Stomach (tissue), 19 donors: ENCODE measurements at places on chromosomes 3 and 15.

GRCh38 chr15:51289290-51289689 is 49.1 kb downstream of the CYP19A1 start:
- DNase-seq, result no peak

DNA sequence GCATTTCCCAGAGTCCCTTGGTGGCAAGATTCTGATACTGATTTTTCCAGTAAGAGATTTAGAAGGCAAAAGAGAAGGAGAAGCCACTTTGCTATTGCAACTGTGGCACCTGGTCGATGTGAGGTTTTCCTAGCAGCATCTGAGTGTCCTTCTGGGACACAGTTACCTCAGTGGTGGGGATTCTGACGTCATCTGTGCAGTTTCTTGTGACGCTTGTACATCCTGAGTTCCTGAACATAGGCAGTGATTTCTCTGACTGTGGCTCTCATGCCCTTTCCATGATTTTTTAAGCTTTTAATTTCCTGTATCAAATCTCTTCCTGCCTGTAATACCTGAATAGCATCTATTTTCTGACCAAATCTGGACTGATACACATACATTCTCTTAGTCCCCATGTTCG is 8.9 kb downstream of the USP13 start:
- no peak for DNase-seq

- DNase-seq, result no peak
These were observed 29.5 kb downstream of the WNT7A start for GRCh38 chr3:13850161-13850945.

DNA sequence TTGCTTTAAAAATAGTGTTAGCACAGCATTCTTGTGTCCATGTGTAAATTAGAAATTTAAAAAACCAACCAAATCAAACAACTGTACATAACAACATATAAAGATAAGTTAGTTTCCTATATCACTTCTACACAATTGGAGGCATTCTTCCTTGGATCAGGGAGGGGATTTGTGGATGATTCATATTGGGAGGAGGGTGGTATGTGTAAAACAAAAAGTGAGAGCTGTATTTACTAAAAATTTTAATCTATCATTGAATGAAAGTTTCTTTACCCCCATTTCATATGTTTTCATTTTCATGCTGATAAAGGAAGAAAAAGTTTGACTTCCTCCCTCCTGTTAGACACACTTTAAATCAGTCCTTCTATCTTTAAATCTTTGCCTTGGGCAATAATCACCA is 325.0 kb downstream of the SATB1 start:
- DNase-seq, result no peak

DNA sequence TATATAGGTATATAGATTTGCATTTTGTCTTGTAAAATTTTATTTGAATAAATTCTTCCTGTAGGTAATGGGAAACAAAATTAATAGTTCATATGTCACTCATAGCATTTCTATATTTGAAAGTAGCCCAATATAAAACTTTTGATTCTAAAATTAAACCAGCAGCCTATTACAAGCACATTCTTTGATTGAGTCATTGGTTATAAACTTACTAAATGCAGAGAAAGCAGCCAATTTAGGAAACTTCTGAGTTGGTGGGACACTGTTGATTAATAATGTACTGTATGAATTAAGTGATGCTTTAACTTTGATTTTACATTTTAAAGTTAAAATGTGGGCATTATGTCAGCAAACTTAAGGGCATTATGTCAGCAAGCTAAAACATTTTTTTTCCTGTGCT is 34.5 kb downstream of the NR1D2 start:
- DNase-seq, result no peak

DNA sequence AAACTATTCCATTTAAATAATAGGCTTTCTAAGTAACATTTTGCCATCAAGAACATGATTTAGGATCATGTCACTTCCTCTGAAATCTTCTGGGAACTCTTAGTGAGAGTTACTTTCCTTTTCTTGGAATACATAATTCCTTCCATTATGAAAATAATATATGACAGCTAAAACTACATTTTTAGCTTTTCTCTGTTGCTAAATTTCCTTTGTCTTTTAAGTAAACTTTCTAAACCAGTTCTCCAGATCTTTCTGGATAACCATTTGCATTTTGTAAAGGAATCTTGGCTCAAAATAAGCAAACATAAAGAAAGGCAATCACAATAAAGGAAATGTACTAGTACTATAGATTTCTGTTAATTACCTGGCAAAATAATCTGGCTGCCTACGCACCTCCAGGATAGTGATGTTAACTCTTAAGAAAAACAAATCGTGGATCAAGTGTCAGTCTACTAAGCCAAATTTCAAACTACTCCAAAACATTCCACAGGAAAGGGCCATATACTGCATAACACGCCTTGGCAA is 165.7 kb downstream of the ZNF385D start:
- no peak for DNase-seq

- no peak for DNase-seq
These were observed 99.8 kb upstream of the NR2F2 start for GRCh38 chr15:96230526-96231181.

DNA sequence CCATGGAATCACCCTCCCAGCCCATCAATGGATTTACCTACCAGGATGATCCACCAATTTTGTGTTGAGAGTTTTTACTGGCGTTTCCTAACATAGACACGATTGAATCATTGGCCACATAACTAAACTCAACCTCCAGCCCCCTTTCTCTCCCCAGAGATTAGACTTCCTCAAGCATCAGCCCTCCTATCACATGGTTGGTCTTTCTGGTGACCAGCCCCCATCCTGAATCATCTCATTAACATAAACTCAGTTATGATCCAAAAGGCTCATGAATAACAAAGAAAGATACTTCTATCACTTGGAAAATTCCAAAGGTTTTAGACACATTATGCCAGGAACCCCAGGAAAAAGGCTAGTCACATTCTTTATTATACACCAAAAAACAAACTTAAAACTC is 21.2 kb downstream of the PRKAR2A start:
- DNase-seq, result no peak

- DNase-seq, result peak; percentile 40
These were observed 48.0 kb upstream of the TSPAN3 start for GRCh38 chr15:77118882-77119321.

- no peak for DNase-seq
These were observed 111.9 kb upstream of the TSC22D2 start for GRCh38 chr3:150296123-150296735.

DNA sequence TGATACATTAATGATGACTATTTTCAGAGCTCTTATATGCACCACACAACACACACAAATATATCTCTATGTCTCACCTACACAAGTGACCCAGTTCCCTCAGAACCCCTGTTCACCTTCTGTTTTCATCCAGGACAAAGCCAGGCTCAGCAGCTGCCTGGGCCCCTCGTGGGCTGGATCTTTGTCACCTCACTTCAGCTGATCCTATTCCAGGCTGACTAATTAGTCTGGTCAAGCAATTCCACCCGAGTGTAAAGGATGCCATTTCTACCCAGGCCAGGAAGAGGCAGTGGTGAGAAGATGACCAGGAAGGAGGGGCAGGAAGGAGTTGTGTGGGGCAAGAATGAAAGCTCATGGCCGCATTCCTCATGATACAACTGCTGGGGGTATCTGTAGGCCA is 62.3 kb downstream of the DHX30 start:
- no peak for DNase-seq

DNA sequence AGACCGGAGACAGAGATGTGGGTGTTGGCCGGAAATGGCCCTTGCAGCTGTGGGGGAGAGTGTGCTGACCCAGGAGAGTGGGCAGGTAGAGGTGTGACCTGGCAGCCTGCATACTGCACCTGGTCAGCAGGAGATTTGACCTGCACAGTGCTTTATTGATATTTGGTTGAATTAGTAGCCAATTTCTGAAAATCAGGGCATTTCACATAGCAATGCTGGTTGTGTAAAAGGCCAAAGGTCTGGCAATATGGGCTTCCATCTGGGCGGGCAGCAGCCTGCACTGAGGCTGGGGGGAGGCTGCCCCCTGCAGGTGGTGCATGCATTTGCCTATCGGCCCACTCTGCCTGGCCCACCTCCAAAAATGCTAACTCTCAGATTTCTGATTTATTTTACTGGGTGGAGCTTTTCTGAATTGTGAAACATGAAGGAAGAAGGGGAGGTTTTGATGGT is 9.4 kb upstream of the MGLL start:
- peak; percentile 60 for DNase-seq

DNA sequence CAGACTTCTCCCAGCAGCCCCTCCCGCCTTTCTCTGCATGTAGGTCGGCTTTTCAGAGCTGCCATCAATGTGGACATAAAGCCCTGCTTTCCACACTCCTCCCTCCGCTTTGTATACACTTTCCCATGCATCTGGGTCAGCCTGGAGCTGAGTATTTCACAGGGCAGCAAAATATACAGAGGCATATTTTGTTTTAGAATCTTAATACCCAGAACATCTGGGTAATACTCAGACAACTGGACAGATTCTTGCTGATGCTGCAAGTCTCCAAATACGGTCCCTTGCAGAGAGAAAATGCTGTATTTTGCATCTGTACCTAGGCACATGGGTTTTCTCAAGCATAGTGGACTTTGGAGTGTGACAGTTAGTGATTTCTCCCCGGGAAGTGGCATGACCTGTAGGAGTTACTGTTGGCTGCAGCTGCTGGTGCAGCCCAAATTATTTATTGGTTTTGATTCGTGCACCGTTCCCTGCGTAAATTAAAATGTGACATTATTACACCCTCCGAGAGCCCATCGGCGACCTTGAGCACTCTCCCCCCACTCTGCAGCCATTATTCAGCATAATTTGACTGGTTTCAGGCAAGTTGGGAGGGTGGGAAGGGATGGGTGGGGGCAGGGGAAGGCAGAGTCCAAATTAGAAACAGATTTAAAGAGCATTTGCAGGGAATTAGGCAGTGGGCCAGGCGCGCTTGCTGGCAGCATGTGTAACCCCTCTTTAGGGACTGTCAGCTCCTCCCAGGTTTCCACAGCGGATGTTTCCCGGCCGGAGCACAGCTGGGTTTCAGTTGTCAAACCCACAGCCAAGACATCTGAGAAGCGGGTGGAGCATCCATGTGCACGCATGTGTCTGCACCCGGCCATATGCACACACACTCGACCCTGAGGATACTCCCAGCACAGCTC is 100.8 kb downstream of the CPN2 start:
- peak; percentile 92 for DNase-seq

DNA sequence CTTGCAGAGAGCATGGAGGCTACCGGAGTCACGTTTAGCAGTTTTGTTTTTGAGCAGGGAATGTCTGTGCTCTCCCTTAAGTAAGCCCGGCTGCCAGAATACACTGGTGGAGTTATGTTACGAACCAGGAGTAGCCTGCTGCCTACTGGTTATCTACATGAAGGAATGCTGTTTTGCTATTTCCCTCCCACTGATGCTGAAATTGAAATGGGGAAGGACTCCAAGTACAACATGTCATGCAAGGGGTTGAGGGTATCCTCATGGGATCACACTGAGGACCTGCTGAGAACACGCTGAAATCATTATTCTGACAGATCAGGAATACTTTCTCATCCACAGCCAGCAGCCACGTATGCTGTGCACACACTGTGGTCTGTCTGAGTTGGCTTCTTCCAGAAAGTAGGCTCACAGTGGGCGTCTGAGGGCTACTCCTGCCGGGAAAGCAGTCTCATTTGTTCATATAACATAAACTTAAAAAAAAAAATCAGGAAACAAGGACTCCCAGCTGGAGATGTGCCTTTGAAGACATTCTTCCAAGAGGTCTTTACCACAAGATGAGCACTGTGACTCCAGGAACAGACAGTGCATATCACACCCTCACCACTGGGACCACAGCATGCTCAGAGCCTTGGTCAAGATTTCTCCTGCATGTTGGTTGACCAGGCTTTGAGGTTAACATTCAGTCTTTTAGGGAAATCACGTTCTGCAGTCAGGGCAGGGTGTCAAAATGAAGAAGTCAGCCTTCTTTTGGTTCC is 300.4 kb upstream of the RASGRP1 start:
- DNase-seq, result peak; percentile 44

DNA sequence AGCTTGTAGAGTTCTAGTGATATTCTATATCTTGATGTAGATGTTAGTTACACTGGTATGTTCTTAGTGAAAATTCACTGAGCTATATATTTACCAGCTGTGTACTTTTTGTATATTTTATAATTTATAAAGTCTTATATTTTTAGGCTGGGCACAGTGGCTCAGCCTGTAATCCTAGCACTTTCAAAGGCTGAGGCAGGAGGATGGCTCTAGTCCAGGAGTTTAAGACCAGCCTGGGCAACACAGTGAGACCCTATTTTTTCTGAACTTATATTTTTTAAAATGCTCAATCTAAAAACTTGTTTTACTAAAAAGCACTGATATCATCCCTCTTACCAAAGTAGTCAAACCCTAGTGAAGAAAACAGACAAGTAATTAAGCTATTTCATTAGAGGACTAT is 5.1 kb downstream of the MYO9A start:
- no peak for DNase-seq
